ENCODE measurements at places on chromosomes 5 and 9. TPM values are rescaled to one million over a fixed set of nuclear protein-coding genes. Genes with fewer than 3 reads are reported as not detected.

DNA sequence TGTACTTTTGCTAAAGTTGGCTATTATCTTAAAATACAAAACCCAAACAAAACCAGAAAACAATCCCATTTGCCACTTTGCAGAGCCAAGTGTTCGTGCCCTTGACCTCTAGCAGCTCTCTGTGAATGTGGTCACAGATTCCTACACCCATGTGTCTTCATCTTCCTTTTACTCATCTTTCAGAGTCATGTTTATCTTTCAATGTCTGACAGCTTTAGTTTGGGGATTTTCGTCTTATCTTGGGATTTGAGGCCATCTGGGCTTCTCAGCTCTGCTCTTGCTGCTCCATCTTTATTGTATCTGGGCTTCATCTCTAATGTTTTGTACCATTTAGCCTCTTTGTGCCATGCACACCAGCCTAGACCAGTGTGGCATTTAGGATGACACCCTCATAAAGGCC, 81.0 kb downstream of the DAPK1 start:
- no peak for DNase-seq

GRCh38 chr9:68546596-68547390, 6.1 kb upstream of the TMEM252 start:
- no peak for DNase-seq

The HEMGN gene
- total RNA-seq = 0.66 TPM

The UBE2QL1 gene
- not detected for total RNA-seq

The CCNO gene
- total RNA-seq = not detected

All from CD8-positive, alpha-beta memory T cell (primary cell).